Fibroblast of lung (primary cell): ENCODE measurements at places on chromosomes 6 and 20. TPM values are rescaled to one million over a fixed set of nuclear protein-coding genes. Genes with fewer than 3 reads are reported as not detected.

The SNAI1 gene
- 0.26 and 0.66 TPM in 2 replicates for total RNA-seq

The AVP gene
- not detected in 2 replicates for total RNA-seq

The PDYN gene
- not detected in 2 replicates for total RNA-seq

The ZC3H12D gene
- total RNA-seq = under 0.01 and 0.17 TPM in 2 replicates

The KCNG1 gene
- total RNA-seq = 9.9 and 26.5 TPM in 2 replicates

The PLCB1 gene
- total RNA-seq = 9.0 and 13.4 TPM in 2 replicates

The ASIP gene
- total RNA-seq = not detected in 2 replicates

The ZGPAT gene
- 10.7 and 11.0 TPM in 2 replicates for total RNA-seq

The AIF1 gene
- total RNA-seq = not detected in 2 replicates

The ADAM33 gene
- 37.2 and 67.9 TPM in 2 replicates for total RNA-seq

The LY6G6C gene
- total RNA-seq = not detected in 2 replicates

The SLC16A10 gene
- total RNA-seq = under 0.01 TPM in 1 of 2 replicates, not detected in the other

The LIN28B gene
- total RNA-seq = not detected in 2 replicates

The MEP1A gene
- not detected in 2 replicates for total RNA-seq

The FAM120B gene
- total RNA-seq = 15.2 and 19.3 TPM in 2 replicates
